ENCODE measurements at places on chromosomes 16 and 17. TPM values are rescaled to one million over a fixed set of nuclear protein-coding genes. Genes with fewer than 3 reads are reported as not detected.
A peak's percentile ranks its signal among the peaks of the same experiment; 100 is the strongest.

The SECTM1 gene
- 16.4 TPM for total RNA-seq

The TMEM114 gene
- not detected for total RNA-seq

The C16orf89 gene
- total RNA-seq = not detected

The MYOCD gene
- total RNA-seq = not detected

The RUSF1 gene
- total RNA-seq = 32.3 TPM

The TIGD7 gene
- 4.0 TPM for total RNA-seq

The GAA gene
- total RNA-seq = 15.0 TPM

The TBX2 gene
- not detected for total RNA-seq

The CCL13 gene
- total RNA-seq = not detected

The AURKB gene
- total RNA-seq = 158 TPM

The SLC5A10 gene
- total RNA-seq = not detected

The STH gene
- total RNA-seq = not detected

The CDH13 gene
- total RNA-seq = not detected

The STAT3 gene
- 179 TPM for total RNA-seq

DNA sequence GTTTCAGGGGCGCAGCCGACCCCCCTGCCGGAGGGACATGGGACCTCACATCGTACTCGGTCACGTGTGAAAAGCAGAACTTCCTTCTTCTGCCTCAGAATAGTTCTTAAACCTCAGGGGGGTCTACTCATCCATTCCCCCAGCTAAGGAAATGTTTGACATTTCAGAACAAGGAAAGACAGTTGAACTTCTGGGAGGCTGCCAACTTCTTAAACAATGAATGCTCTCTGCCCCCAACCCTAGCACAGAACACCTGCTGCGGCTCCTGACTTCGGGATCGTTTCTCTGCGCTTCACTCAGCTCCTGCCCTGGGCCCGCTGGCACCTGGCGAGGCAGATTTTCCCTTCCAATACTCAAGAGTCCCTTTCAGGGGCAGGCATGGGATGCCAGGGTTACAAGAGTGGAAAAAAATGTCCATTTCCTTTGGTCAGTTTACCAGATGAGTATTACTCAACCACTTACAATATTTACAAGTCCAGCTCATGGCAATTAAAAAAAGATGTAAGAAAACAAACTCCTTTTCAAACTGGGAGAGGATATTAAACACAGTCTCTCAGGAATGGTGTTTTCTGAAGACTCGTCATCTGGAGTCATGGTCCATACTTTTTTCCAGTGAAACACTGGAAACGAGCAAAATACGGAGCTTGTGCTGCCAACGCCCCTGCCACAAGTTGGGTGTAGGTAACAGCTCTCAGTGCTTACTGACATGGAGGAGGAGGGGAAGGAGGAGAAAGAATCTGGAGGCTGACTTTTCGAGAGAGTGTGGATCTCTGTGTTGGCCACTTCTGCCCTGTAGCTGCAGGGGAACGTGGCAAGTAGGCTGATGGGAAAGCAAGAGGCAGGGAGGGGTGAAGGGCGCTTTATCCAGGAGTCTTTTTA is 235.7 kb downstream of the NTN1 start:
- no peak for ATAC-seq

- ATAC-seq = peak; percentile 90
Measured at GRCh38 chr17:50909765-50910605, 43.8 kb upstream of the TOB1 start.

- ATAC-seq = no peak
Measured at GRCh38 chr16:47047524-47048203, 74.2 kb upstream of the DNAJA2 start.

GRCh38 chr17:58947824-58948223 is 158.9 kb downstream of the TRIM37 start:
- no peak for ATAC-seq

DNA sequence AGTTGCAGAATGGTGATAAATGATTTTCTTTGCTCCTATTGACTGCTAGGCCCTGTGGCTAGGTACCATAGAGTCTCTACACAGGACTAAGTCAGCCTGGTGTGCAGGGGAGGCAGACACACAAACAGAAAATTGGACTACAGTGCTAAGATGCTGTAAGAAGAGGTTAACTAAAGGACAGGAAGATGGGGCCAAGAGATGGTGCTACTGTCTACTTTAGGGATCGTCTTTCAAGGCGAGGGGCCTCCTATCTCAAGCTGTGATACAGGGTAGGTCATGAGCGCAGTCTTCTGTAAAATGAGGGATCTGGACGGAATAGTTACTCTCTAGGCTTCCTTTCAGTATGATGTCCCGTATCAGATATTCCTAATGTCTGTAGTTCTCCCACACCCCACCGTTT is 817 bp downstream of the NME1 start:
- ATAC-seq = no peak

- no peak for ATAC-seq
Measured at GRCh38 chr17:27668488-27668823, 37.5 kb downstream of the LGALS9 start.

DNA sequence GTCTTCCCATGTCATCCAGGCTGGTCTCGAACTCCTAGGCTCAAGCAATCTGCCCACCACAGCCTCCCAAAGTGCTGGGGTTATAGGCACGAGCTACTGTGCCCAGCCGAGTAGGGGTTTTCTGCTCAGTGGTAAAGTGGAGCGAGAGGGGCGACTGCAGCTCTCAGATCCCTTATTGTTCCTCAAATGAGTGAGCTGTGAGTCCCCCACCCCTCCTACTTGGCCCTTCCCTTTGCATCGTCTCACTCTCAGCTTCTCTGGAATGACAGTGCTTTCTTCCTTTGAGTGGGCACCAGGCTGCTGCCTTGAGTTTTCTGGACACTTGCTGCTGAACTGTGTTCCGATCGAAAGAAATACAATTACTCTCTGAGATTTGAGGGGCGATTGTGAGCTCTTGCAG is 63.5 kb downstream of the MSI2 start:
- ATAC-seq = no peak

- no peak for ATAC-seq
Measured at GRCh38 chr17:55663400-55663799, 59.3 kb downstream of the TMEM100 start.

DNA sequence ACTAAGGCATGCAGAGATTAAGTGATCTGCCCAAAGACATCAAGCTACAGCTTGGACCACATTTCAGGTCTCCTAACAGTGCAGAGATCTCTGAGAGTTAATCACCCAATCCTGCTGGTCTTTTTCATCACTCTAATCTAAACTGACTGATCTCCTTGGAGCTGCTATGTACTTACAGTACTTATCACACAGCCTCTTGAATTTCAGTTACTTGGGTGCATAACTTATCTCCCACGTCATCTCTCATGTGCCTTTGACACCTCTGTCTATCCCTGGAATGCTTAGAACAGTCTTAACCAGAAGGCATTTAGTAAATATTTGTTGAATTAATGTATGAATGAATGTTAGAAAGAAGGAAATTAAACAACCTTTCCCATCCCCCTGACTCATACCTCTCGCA is 139.0 kb downstream of the SNX11 start:
- no peak for ATAC-seq

- no peak for ATAC-seq
Measured at GRCh38 chr16:67456391-67457081, 24.4 kb downstream of the ATP6V0D1 start.

- ATAC-seq = no peak
Measured at GRCh38 chr17:55883149-55883548, 132.3 kb downstream of the PCTP start.

GRCh38 chr17:33085256-33085655 is 93.6 kb downstream of the SPACA3 start:
- ATAC-seq = no peak

- ATAC-seq = no peak
Measured at GRCh38 chr17:419073-419735, 66.6 kb upstream of the RPH3AL start.

GRCh38 chr17:7336240-7337175 is at the start of gene ACAP1:
ACAP1 (plus strand) TSS chr17:7336529; CDS start chr17:7336735, 206 bp downstream.
- ATAC-seq = peak; percentile 97

- peak; percentile 74 for ATAC-seq
Measured at GRCh38 chr17:1197781-1198490, 18.2 kb upstream of the ABR start.

DNA sequence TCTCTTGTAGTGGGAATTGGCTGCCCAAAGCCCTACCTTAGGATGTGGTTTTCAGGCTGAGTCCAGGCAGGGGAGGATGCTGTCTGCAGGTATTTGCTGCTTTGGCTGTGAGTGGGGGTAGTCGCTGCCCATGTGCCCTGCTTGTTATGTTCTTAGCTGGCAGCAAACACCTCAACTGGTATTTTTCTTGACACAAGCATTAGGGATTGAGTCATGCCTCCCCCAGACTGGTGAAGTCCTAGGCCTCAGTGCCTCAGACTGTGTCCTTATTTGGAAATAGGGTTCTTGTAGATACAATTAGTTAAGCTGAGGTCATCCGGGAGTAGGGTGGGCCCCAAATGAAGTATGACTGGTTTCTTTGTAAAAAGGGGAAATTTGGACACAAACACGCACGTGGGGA is 808.3 kb upstream of the EEF2KMT start:
- ATAC-seq = no peak

- ATAC-seq = no peak
Measured at GRCh38 chr17:58388302-58389190, 28.8 kb downstream of the RNF43 start.

DNA sequence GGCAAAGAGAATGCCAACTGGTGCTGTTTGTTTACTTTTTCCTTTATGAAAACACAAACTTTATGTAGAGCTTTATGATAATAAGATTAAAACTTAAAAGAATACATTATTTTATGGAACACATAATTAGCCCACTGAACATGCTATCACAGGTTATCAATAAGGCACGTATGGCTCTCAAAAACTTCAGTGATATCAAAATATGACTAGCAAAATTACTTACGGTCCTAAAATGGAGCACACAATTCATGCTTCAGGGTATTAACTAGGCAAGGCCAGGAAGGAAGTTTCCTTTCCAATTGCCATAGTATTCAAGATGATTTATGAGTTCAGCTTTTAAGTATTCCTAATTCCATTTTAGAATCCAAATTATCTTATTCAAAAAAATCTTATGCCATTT is 3.6 kb downstream of the RNF43 start:
- ATAC-seq = no peak

DNA sequence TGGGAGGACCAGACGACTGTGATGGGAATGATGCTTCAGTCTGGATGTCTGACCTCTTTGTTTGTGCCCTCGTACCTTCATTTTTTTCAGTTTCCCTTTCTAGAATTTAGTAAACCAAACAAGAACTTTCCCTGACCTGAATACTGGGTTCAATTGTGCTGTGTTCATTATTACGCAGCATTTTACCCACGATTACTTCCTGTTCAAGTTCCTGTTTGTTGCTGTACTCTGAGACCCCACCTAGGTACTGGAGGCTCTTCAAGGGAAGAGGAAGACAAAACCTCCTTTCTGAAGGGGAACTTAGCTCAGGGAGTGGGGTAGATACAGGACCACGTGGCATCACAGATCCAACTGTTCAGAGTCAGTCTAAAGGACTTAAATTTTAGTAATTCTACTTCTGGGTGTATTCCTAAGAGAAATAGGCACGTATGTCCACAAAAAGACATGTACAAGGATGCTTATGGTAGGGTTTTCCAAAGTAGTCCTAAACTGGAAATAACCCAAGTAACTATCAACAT is 9.2 kb upstream of the PRKCB start:
- peak; percentile 46 for ATAC-seq

- no peak for ATAC-seq
Measured at GRCh38 chr17:82794781-82795482, 43.1 kb downstream of the TBCD start.

DNA sequence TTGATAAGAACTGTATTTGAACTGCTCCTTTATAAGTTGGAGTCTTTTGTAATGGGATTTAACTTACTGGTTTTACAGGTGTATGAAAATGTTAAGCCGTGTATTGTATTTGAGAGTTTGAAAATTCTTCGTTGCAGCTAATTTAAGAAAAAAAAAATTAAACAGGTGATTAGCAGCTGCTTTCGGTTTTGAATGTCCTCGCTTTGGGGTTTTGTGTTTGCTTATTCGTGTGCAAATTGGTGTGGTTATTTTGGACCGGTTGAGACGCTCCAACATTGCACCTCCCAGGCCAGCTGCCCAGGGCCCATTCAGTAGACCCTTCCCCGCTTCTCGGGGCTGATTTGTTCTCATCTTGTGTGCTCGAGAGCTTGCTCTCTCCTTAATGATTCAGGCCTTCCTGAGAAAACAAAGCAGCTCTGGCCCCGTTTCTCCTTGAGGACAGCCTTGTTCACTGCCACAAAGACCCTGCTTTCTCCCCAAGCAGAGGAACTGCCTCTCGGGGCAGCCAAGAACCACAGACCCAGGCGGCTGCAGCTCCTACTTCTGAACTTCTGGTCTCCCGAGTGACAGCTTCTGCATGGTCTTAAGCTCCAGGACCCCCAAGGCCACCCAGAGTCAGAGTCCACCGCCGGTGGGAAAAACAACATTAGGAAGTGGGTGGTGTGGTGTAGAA is 100.5 kb downstream of the MSI2 start:
- ATAC-seq = no peak

DNA sequence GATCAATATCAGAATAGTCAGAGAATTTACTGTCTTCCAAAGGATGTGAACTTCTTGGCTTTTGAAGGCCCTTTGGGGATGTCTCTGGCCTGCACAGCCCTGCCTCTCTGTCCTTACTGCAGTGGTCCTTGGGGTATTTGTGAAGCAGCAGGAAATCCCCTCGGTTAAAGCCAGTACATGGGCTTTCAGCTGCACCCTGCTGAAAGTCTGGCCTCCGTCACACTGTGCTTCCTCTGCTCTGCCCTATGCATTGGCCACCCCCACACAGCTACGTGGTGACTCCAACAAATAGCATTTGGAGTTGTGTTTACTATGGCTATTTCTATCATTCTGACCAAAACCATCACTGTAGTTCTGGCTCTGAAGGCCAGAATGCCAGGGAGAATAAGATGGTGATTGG is 21.2 kb downstream of the SYCE1L start:
- ATAC-seq = no peak

GRCh38 chr16:11111150-11111549 is 144.9 kb downstream of the SOCS1 start:
- no peak for ATAC-seq

DNA sequence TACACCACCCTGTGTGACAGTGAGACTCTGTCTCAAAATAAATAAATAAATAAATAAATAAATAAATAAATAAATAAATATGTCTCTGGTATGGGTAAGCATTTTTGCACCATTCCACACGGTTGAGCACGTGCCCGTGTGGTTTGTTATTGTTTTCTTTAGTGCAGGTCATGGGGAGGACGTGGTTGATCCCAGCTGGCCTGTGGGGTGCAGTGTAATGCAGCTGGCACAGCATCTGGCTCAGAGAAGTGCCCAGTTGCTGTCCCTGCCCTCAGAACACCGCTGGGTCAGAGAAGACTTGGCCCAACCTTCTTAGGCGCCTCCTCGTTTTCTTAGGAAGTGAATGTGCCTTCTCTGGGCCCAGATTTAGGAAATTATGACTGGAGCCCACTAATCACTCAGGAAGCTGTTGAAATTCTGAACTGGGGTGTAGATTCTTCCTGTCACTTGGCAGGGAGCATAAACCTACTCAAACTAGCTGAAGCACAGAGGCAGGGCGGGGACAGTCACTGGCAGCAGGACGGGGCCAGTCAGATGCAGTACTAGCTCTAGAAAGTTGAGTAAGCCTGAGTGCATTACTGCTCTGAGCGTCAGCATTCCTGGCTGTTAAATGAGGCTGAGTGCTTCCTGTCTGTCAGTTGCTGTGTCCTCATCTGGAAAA is 85.9 kb downstream of the SNX29 start:
- ATAC-seq = no peak
